ENCODE measurements at places on chromosomes 5 and 9. TPM values are rescaled to one million over a fixed set of nuclear protein-coding genes. Genes with fewer than 3 reads are reported as not detected.

- H3K27ac ChIP-seq, result no peak overlapping the region
- H3K4me1 ChIP-seq, result no peaks in the 10 kb centered on the region
Measured at GRCh38 chr5:88808153-88808552, 74.8 kb downstream of the MEF2C start.

- H3K4me3 ChIP-seq, result no peak overlapping the region
- peaks cover 16% of the 10 kb centered on the region for H3K4me1 ChIP-seq
- H3K36me3 ChIP-seq, result no peaks in the 10 kb centered on the region
Measured at GRCh38 chr9:37916471-37917312, 12.8 kb upstream of the SLC25A51 start.

- H3K4me3 ChIP-seq, result no peak overlapping the region
- no peak overlapping the region for H3K27ac ChIP-seq
- H3K4me1 ChIP-seq, result peaks cover 10% of the 10 kb centered on the region
- DNase-seq, result peak; percentile 74
Measured at GRCh38 chr5:178198706-178199105, 5.6 kb upstream of the HNRNPAB start.

ADRA1B gene
- total RNA-seq, result 0.74 TPM

FBP2 gene
- total RNA-seq, result not detected

DNA sequence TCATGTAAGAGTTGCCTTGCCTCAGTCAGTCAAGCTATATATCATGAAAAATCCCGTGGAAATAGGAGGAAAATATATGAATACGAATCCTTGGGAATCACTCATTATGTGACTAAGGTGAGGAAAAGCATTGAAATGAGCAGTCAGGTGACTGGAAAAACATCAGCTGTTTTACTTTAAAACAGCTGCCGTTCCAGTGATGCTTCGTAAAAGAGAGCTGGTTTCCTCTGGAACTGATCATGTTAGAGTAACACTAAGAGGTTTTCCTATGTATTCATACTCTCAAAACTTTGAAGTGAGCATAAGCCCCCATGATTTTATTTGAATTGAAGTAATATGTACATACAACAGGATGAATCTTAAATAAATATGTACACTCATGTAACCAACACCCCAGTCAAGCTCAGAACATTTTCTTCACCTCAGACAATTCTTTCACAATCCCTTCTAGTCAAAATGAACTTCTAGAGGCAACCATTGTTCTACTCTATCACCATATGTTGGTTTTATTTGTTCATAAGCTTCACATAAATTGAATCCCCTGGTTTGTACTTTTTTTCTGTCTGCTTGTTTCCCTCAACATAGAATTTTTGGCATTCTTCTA lies 107.7 kb downstream of the SLC25A46 start:
- no peaks in the 10 kb centered on the region for H3K27me3 ChIP-seq
- no peak for DNase-seq
- no peaks in the 10 kb centered on the region for H3K4me1 ChIP-seq
- H3K36me3 ChIP-seq, result no peaks in the 10 kb centered on the region
- H3K27ac ChIP-seq, result no peak overlapping the region

DNA sequence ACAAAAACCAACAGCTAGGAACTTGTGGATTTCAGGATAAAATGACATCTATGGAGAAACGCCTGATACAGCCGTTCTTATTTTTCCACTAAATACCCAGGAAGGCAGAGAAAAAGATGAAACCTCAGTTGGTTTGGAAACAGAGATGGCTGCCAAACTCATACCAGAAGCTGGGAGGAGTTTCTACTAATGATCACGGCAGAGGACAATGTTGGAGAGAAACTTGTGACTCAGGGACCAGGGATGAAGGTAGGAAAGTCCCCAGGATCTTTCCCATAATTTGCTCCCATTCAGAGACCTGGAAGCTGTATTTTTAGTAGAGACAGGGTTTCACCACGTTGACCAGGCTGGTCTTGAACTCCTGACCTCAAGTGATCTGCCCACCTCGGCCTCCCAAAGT lies 187.1 kb upstream of the IER5L start:
- H3K4me3 ChIP-seq, result no peak overlapping the region
- H3K27me3 ChIP-seq, result no peaks in the 10 kb centered on the region
- H3K36me3 ChIP-seq, result no peaks in the 10 kb centered on the region
- no peak for DNase-seq
- no peak overlapping the region for H3K27ac ChIP-seq

- no peak for DNase-seq
- H3K27ac ChIP-seq, result no peak overlapping the region
- H3K36me3 ChIP-seq, result no peaks in the 10 kb centered on the region
- no peak overlapping the region for H3K4me3 ChIP-seq
- no peaks in the 10 kb centered on the region for H3K4me1 ChIP-seq
- H3K27me3 ChIP-seq, result no peaks in the 10 kb centered on the region
Measured at GRCh38 chr9:76405868-76406267, 11.6 kb upstream of the RFK start.

DNA sequence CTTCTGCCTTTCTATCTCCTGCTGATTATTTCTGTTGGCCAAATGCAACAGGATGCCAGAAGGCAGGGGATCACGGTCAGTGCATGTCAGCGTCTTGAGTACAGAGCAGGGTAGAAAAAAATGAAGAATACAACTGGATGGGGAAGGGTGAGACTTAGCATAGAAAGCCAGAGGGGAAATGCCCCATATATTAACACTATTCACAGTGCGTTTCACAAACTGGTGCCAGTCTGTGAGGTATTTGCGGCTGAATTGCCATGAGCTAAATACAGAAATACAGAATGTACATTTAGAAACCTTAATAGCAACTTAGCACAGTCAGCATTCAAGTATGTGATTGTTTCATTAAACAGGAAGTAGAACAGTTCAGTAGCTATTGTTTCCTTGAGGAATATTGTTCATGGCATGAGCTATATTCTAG lies 31.0 kb upstream of the SLC1A3 start:
- no peak for DNase-seq
- H3K27me3 ChIP-seq, result no peaks in the 10 kb centered on the region

PCDHB9 gene
- total RNA-seq, result 3.7 TPM

- H3K36me3 ChIP-seq, result no peaks in the 10 kb centered on the region
- no peak for DNase-seq
- peaks cover 30% of the 10 kb centered on the region for H3K4me1 ChIP-seq
Measured at GRCh38 chr9:79610019-79610631, 38.4 kb downstream of the TLE4 start.

DNA sequence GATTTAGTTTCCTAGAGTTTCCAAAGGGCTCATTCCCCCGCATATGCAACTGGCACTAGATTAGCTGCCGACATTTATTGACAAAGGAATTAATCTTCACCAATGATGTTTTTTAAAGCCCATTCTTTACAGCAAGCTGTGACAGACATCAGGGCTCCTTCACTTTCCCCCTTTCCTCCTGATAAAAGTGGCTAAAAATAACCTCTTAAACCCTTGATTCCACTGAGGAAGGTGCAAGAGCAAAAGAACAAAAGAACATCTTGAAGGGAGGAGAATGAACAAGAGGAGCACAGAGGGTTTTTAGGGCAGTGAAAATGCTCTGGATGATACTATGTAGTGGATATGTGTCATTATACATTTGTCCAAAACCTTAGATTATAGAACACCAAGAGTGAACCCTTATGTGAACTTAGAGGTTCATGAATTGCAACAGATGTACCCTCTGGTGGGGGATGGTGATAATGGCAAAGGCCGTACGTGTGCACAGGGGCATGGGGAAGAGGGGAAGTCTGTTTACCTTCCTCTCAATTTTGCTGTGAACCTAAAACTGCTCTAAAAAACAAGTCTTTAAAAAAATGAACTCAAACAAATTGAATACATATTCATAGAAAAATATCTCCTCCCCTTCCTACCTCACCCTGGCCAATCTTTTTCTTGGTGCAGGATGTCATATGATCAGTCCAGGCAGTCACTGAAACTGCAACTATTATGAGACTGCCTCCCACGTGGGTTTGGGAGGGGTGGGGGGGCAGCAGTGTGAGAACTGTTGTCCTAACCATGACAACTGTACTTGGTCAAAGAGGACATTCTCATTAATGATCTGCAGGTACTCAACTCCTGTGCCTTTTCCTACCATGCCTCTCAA lies 83.0 kb downstream of the MARCHF3 start:
- H3K4me3 ChIP-seq, result no peak overlapping the region
- H3K36me3 ChIP-seq, result no peaks in the 10 kb centered on the region
- DNase-seq, result no peak
- no peaks in the 10 kb centered on the region for H3K4me1 ChIP-seq
- H3K27ac ChIP-seq, result no peak overlapping the region
